ENCODE measurements at places on chromosomes 6 and 20. TPM values are rescaled to one million over a fixed set of nuclear protein-coding genes. Genes with fewer than 3 reads are reported as not detected.

IBTK gene
- total RNA-seq = 83.6 TPM

SLC16A10 gene
- total RNA-seq = 15.2 TPM

DYNLT2 gene
- total RNA-seq = 3.0 TPM

HLA-DPB1 gene
- 15.4 TPM for total RNA-seq

PARD6B gene
- 5.0 TPM for total RNA-seq

SNX9 gene
- 27.6 TPM for total RNA-seq

PPP1R14C gene
- 7.8 TPM for total RNA-seq

GMPR gene
- total RNA-seq = 16.7 TPM

CCN6 gene
- total RNA-seq = not detected

IL17F gene
- not detected for total RNA-seq

CLIC5 gene
- 2.7 TPM for total RNA-seq

SNX14 gene
- total RNA-seq = 235 TPM

PAK1IP1 gene
- total RNA-seq = 21.1 TPM
